ENCODE measurements at places on chromosomes 6 and 20.

DNA sequence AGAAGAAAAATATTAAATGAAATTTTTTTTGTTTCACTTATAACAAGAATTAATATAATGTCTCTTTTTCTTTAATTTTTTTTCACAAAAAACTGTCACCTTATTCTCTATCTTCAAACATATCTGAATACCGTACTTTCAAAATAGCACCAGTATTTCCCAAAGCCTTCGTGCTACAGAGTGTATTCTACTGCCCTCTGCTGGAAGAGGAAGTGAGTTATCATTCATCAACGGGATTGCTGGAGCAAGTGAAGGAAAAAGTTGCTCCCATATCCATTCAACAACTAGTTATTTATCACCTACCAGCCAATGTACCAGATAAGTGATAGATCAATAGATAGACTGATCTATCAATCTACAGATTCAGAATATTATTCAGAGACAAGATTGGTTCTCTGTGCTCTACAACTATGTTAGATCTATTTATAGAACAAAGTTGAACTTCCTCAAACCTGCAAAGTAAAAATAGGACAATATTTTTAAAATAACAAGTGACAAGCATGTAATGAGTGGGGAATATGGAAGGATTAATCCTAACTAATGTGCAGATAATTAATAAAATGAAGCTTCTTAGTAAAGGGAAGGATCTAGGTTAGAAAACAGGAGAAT is 26.7 kb upstream of the TFAP2B start:
- DNase-seq = no peak

- no peak for DNase-seq
Observed at GRCh38 chr6:112191509-112192020, 62.8 kb downstream of the LAMA4 start.

GRCh38 chr20:49914310-49915117 is 815 bp downstream of the SPATA2 start:
- DNase-seq = no peak

DNA sequence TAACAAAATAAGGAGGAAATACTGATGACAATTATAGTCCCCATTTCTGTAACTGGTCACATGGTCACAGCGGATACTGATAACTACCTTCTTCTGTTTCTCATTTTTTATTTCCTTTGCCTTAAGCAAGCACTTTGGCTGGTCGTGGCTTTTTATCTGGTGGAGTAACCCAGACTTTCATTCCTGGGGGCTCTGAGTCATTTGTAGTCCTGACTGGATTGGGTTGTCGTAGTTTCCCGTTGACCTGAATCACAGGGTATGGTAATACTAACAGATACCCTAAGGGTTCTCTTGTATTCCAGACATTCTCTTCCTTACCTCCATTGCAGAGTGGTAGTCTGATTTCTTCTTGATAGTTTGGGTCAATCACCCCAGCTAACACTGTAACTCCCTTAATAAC is 500.3 kb upstream of the ADGRB3 start:
- DNase-seq = no peak

GRCh38 chr6:138229072-138229471 is 10.8 kb upstream of the PBOV1 start:
- DNase-seq = no peak

GRCh38 chr6:158642097-158642601 is 2.4 kb downstream of the DYNLT1 start:
- DNase-seq = no peak

- DNase-seq = no peak
Observed at GRCh38 chr6:109075934-109076333, 18.7 kb downstream of the SESN1 start.

DNA sequence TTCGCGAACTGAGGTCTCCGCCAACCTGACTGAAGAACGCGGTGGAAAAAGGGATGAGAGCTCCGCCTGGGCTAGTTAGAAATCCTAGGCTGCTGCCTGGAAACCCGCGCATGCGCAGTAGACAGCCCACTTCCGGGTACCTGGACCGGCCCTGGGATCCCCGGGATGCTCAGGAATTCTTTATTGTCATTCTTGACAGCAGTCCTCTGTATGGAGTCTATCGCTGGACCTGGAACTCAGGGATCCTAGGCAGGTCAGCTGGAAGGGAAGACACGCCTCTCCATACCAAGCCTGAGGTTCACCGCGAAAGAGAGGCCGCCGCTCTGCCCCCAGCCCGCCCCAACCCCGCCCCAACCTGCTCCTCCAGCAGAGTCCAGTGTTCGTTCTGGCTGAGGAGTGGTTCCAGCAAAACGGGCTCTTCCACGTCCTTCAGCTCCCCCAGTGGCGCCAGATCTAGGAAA is 1379.2 kb upstream of the DEFB115 start:
- DNase-seq = no peak

GRCh38 chr20:13809373-13809772 is 24.5 kb downstream of the NDUFAF5 start:
- no peak for DNase-seq

DNA sequence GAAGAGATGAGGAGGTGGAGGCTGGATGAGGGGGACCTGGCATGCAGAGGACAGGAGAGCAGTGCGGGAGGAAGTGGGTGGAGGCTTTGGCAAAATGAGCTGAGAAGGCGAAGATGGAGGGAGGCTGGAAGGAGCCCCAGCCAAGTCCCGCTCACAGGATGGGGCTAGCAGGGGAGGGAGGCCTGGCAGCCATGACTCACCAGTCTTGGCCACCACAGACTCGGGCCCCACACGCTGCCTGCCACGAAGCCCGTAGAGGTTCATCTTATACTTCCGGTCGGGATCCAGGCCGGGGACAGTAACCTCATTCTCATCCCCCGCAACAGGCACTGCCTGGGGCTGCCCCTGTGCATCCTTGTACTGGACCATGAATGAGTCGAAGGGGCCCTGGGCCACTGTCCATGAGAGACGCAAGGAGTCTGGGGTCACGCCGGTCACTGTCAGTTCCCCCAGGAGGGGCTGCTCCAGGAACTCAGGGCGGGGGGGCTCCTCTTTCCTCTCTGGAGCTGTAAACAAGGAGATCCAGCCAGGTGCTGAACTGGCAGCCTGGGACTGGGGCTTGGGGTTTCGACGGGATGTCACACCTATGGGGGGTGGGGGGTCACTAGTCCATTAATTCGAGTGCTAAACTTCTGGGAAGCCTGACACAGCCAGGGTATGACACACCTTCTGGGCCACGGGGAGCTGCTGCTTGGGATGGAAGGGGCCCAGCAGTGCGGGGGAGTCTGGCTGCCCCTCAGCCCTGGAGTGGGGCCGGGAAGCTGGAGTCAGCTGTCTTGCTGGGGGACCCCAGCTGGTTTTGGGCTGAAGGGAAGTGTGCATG is 27.8 kb downstream of the TNXB start:
- DNase-seq = no peak

- DNase-seq = no peak
Observed at GRCh38 chr6:2746557-2747061, 4.1 kb downstream of the MYLK4 start.

GRCh38 chr6:32580593-32580992 is 9.1 kb downstream of the HLA-DRB1 start:
- no peak for DNase-seq

GRCh38 chr6:30885999-30886896 is 1.9 kb downstream of the DDR1 start:
- DNase-seq = no peak

GRCh38 chr6:31114970-31115849 is 610 bp downstream of the PSORS1C1 start:
- no peak for DNase-seq

DNA sequence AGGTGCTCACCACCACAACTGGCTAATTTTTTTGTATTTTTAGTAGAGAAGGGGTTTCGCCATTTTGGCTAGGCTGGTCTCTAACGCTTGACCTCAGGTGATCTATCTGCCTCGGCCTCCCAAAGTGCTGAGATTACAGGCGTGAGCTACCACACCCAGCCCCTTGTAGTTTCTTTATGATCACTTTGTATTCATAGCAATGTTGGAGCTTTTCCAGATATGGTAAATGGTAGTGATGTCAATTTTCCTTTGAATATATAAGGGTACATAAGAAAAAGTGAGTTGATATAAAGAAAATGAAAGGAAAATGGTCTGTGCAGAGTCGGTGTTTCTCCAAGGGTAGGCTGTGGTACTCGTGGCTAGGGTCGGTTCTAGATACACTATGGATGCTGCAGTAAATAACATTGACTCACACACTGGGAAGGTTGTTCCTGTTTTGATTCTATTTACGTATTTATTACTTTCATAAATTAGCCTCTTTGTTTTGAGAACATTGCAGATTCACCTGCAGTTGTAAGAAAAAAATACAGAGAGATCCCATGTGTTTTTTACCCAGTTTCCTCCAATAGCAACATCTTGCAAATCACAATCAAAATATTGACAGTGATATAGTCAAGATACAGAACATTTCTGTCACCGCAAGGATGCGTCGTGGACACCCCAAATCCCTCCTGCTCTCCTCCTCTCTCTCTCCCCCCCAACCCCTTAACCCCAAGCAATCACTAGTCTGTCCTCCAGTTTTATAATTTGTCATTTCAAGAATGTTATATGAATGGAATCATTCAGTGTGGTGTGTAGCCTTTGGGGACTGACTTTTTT is 2.5 kb downstream of the ZNF831 start:
- DNase-seq = no peak

GRCh38 chr6:107662333-107662732 is 161.8 kb downstream of the SCML4 start:
- no peak for DNase-seq

DNA sequence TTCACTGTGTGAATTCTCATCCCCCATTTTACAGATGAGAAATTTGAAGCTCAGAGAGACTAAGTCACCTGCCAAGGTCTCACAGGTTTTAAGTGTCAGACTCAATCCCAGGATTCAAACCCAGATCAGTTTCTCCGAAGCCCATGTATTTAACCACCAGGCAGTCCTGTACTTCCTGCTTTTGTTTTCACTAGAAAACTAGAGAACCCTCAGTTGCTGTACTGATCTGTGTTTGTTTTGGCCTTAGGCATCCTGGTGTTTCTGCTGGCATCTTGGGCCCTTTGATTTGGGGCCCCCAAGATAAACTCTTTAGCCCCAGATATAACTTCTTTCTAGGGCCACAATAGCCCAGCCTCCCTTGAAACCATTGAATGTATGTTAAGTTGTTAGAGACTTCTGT is 36.5 kb downstream of the PPP1R16B start:
- no peak for DNase-seq

DNA sequence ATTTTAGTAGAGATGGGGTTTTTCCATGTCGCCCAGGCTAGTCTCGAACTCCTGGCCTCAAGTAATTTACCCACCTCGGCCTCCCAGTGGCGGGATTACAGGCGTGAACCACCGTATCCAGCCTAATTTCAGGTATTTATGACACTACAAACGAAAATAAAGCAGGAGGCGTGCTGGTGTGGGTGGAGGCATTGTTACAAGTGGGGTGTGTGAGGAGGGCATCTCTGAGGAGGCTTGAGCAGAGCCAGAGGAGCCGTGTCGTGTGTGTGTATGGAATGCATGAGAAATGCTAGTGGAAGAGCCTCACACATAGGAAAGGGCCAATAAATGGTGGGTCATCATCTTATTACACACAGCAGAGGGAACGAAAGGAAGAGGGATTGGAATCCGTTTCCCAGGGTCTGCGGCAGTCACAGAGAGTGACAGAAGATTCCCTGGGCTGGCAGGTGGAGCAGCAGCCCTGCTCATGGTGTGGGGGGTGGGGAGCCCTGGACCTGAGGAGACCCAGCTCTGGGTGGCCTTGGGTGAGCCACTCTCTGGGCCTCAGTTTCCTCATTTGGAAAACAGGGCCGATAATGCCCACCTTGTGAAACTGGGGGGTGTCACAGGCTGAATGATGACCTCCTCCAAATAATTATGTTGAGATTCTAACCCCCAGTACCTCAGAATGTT is 17.2 kb upstream of the PEDS1 start:
- no peak for DNase-seq

GRCh38 chr6:3270258-3270657 is 11.5 kb downstream of the PSMG4 start:
- no peak for DNase-seq

- no peak for DNase-seq
Observed at GRCh38 chr6:45786355-45786781, 229.3 kb downstream of the CLIC5 start.

GRCh38 chr20:46011631-46012482 is 3.1 kb downstream of the MMP9 start:
- DNase-seq = no peak

DNA sequence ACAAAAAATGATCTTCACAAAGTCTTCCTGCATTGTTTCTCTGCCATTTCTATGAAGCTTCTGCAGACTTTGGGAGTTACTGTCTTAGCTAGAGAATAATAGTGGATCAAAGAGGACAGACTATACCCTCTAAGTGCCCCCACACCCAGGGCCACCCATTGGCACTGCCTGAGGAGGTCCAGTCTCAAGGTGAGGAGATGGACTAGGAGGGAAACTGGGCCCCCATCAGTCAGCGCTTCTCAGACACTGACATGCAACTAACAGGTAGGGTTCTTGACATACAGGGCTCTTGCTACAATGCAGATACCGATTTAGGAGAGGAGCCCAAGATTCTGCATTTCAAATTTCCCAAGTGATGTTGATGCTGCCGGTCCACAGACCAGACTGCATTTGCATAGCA is 24.3 kb downstream of the PCNA start:
- no peak for DNase-seq

- DNase-seq = no peak
Observed at GRCh38 chr6:7264041-7264440, 49.0 kb downstream of the SSR1 start.

DNA sequence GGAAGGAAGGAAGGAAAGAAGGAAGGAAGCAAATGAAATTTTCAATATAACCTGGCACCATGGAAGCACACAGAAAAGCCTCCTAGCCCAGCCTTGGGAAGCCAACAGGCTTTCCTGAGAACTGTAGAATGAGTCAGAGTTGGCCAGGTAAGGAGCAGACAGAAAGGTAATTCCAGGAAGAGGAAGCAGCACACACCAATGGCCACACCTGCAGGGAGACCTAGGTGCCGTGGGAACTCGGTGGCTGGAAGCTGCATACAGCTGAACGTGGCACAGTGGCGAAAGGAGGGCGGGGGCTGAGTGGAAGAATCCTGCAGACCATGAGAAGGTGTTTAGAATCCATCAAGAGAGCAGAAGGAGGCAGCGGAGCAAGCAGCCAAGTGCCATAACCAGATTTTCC is 224.8 kb upstream of the RREB1 start:
- no peak for DNase-seq

DNA sequence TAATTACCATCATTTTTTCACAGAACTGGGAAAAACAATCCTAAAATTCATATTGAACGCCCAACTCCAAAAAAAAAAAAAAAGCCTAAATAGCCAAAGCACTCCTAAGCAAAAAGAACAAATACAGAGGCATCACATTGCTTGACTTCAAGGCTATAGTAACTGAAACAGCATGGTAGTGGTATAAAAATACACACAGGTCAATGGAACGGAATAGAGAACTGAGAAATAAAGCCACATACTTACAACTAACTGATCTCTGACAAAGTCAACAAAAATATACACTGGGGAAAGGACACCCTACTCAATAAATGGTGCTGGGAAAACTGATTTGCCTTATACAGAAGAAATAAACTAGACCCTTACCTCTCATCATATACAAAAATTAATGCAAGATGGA is 89.6 kb downstream of the MRAP2 start:
- DNase-seq = no peak

- no peak for DNase-seq
Observed at GRCh38 chr20:56673450-56673849, 44.3 kb downstream of the TFAP2C start.
